T-helper 17 cell (primary cell): ENCODE measurements at places on chromosomes 11 and 22. TPM values are rescaled to one million over a fixed set of nuclear protein-coding genes. Genes with fewer than 3 reads are reported as not detected.

DNA sequence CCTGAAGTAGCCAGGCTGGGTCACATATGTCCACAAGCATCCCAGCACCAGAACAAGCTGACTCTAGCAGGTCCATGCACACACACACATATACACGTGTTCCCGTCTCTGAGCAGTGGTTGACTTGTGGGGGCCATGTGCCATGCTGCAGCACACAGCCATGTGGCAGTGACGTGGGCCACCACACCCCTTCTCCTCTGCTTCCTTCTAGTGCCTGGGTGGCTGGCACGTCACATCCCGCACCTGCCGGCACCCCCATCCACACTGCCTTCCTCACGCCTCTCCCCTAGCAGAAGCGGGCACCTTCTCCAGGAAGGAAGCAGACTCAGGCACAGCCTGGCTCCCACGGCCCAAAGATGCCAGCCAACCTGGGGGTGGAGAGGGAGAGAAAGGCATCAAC is 9.5 kb downstream of the SYT7 start:
- no peak for DNase-seq

DNA sequence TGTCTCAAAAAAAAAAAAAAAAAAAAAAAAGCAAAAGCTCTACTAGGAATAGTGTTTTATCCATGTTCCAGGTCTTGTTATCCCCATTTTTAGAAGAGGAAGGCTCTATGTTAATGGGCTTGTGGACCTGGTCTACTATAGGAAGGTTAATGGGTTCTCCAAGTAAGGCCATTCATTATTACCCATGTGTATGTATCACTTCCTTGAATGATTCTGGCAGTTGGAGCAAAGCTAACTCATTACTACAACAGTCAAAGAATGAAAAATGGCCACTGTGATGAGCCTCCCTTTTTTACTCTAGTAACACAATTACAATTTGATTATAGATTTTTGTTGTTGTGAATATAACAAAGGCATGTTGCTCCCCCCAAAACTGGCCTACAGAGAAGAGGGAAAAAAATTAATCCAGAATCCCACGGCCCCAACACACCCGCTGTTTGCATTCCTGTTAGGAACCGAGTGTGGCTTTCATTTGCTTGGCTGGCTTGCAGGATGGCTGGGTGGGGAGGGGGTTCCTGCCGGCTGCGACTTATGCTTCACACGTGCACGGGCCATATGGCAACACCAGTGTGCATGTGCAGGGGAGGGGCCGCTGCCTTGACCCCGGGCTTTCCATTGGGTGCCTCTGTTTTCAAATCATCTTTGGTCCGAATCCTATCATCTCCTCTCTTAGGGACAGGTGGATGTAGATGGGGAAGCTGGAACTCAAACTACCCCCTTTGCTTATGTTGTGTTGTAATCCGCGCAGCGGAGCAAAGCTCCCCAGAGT is 148.8 kb downstream of the HIPK3 start:
- no peak for DNase-seq

- peak; percentile 66 for DNase-seq
Observed at GRCh38 chr22:22942511-22943329, 55.1 kb downstream of the IGLL5 start.

GRCh38 chr11:62033191-62034035 is 66.0 kb upstream of the FTH1 start:
- DNase-seq, result no peak

GRCh38 chr11:132718711-132719671 is 813.3 kb downstream of the OPCML start:
- peak; percentile 59 for DNase-seq

ROBO4 gene
- total RNA-seq, result not detected

GRCh38 chr22:30694640-30695350 is at the start of gene OSBP2:
Gene OSBP2 (plus strand): TSS chr22:30694874. CDS start chr22:30694910, 36 bp downstream.
- DNase-seq, result peak; percentile 18

DNA sequence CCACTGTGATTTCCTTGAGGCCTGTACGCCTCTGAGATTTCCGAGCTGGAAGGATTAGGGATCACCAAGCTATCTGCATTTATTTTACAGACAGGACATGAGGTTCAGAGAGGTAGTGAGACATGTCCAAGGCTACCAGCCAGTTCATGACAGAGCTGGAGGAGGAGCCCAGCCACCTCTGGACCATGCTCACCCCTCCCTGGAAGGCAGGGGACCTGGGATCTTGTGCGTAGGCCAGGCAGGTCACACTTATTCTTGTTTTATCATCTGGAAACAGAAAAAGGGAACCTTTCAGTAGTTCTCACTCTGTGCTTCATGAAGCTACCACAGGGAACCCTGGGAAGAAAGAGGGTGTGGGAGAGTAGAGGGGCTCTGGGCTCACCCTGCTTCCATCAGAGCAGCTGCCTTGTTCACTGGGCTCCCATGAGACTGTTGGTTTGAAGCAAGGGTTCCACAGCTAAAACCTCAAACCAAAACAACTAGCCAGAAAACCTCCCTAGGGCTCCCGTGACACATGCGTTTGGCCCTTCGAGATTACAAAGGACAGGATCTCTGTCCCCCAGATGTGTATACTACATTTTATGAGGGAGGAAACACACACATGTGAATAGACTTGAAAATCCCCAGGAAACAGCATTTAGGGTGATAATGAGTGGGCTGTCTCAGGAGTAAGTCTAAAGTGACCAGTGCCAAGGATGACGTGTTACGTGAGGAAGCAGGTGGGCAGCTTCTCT is 106.4 kb downstream of the DSCAML1 start:
- DNase-seq, result no peak

- DNase-seq, result no peak
Observed at GRCh38 chr11:65777821-65778361, 2.9 kb downstream of the AP5B1 start.

- no peak for DNase-seq
Observed at GRCh38 chr22:36901411-36902142, 11.9 kb upstream of the CSF2RB start.

FOLR3 gene
- total RNA-seq, result 0.44 TPM

- no peak for DNase-seq
Observed at GRCh38 chr11:37571246-37571645, 973.2 kb upstream of the RAG2 start.

DNA sequence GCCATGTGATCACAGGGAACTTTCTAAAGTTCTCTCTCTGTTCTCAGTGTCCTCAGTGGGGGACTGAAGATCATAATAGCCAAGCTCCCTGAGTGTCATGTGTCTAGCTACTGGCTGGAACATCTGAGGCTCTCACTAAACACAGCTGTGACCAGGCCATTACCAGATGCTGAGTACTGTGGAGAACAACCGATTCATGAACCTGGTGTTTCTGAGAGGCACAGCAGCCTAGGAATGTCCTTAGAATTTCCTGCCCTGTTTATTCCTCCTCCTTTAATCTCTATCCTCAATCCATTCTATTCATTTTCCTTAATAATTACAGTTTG is 93.0 kb downstream of the ME3 start:
- DNase-seq, result no peak

GRCh38 chr11:64762277-64762673 is 2.5 kb upstream of the PYGM start:
- DNase-seq, result no peak

DNA sequence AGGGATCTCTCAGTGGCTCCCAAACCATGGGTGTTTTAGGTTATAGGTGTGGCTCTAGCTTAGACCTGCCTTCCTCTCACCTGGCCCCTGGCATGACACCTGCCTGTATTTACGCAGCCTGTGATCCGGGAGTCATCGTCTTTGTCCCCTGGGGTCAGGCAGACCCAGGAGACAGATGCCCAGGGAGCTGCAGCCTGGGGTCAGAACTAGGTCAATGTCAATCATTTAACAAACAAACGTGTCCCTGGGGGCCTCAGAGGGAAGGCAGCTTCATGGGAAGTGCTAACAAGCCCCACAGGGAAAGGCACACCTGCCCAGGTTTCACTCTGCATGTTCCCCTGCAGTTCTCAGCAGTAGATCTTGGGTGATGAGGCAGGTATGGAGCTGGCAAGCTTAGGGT is 12.0 kb downstream of the BACE1-AS start:
- no peak for DNase-seq

DNA sequence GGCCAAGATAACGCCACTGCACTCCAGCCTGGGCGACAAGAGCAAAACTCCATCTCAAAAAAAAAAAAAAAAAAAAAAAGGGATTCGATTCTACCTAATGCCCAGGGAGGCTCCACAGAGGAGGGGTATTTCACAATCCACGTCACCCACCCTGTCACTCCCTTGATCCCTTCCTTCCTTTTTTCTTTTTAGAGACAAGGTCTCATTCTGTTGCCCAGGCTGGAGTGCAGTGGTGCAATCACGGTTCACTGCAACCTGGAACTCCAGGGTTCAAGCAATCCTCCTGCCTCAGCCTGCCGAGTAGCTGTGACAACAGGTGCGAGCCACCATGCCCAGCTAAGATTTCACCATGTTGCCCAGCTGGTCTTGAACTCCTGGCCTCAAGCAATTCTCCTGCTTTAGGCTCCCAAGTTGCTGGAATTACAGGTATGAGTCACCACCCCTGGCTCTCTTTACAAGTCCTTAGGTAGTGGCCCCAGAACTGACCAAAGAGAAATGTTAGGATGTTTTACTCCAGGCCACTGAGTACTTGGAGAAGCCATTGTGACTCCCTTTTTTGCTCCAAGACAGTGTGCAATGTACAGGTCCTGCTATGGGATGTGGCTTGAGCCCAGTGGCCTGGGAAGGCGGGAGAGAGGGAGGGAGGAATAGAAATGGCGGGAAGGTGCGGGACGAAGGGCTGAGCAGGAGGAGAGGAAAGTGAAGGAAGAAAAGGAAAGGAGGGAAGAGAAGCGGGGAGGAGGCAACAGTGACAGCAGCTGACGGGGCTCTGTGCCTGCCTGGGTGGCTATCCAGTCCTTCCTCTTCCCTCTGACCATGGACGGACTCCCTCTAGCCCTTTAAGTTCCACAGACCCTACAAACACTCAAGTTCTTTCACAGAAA is 11.8 kb upstream of the FXYD2 start:
- no peak for DNase-seq

DNA sequence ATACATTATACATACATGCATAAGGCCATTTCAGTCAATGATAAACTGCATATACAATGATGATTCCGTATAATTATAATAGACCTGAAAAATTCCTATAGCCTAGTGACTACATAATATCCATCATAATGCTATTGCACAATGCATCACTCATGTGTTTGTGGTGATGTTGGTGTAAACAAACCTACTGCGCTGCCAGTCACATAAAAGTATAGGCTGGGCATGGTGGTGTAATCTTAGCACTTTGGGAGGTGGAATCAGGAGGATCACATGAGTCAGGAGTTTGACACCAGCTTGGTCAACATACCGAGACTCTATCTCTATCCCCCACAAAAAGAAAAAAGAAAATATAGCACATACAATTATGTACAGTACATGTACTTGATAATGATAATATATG is 163.7 kb upstream of the DDI1 start:
- no peak for DNase-seq

OMP gene
- total RNA-seq, result not detected

- no peak for DNase-seq
Observed at GRCh38 chr11:68780829-68781228, 29.5 kb upstream of the TESMIN start.

GRCh38 chr11:115217726-115218311 is 286.4 kb downstream of the CADM1 start:
- no peak for DNase-seq

TPBGL gene
- total RNA-seq, result 0.42 TPM

H19 gene
- total RNA-seq, result not detected

P2RX3 gene
- total RNA-seq, result not detected

DNA sequence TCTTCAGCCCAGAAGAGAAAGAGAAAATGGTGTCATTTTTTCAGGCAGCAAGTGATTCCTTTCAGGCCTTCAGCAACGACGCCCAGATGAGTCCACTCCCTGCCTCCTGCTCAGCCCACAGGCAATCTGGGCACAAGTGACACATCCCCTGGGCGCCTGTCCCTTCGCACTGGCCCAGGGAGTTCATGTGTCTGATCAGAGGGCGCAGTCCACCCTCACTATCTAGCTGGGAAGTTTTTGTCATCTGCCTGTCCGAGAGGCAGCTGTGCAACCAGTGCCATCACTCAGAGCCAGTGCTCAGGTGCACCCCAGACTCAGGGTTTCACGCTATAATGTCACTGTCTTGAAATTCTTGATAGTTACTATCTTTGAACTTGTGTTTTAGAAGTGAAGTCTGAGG is 1.4 kb upstream of the KCNQ1OT1 start:
- no peak for DNase-seq

GRCh38 chr11:116793772-116794097 is 2.1 kb upstream of the APOA5 start:
- no peak for DNase-seq

- DNase-seq, result no peak
Observed at GRCh38 chr11:30729187-30729713, 143.1 kb upstream of the MPPED2 start.

DNA sequence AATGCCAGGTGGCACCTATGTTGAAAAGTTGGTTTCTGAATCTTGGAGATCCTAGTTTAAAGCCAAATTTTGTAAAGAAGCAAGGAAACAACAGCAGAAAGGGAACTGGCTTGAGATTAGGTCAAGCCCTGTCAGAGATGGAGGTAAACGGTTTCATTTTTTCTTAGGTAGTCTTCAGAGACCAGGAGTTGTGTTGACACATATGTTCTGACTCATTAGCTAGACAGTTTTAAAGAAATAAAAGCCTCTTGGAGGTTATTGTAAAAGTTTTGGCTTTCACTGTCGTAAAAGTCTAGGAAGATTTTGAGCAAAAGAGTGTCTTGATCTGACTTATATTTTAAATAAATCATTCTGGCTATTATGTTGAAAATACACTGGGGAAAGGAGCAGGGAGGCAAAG is 151.5 kb upstream of the CTSC start:
- no peak for DNase-seq

FAM83F gene
- total RNA-seq, result 1.6 TPM

GRCh38 chr22:19483481-19484244 is 3.9 kb downstream of the CDC45 start:
- no peak for DNase-seq

DNA sequence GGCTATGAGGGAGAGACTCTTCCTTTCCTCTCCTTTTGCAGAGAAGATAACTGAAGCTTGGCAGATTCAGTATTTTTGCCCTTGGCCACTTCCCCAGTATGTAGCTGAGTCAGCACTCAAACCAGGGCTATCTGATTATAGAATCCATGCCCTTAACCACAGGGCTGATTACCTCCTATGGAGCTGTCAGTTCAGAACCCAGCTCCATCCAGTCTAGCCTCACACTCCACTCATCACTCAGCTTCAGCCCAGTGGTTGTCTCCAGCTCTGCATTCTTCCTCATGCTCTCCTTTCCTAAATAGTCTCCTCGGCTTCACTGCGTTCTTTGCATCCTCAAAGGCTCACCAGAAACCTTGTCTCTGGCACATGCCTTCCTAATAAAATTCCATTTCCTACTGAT is 151.6 kb upstream of the BLID start:
- no peak for DNase-seq

GRCh38 chr11:38538866-38539680 is 1941.0 kb upstream of the RAG2 start:
- DNase-seq, result no peak
